LNCaP clone FGC (cell line): ENCODE measurements at places on chromosomes 2 and 18.

GRCh38 chr18:60469387-60470100, 97.0 kb upstream of the MC4R start:
- no peak for DNase-seq

DNA sequence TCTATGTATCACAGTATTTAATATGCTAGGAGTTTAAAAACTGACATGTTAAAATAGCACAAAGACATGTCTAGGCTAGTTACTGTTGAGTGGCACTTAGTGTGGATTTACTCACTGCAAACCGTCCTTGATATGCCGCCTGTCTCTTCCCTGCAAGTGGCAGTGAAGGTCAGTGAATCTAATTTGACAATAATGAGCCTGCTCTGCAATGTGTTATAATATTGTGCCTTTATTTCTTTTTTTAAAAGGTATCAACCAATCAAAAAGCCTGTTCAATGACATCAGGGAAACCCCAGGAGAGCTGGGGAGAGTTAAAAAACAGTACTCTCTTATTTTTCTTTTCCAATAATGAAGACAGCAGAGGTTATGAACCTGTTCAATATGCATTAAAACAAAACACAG, 384.1 kb downstream of the ERBB4 start:
- DNase-seq: no peak

- DNase-seq: no peak
Observed at GRCh38 chr2:84924173-84925106, 19.0 kb downstream of the TMSB10 start.

GRCh38 chr2:41647468-41648050, 400.3 kb upstream of the PKDCC start:
- no peak for DNase-seq

- DNase-seq: no peak
Observed at GRCh38 chr2:160392201-160392600, 101.4 kb downstream of the RBMS1 start.

DNA sequence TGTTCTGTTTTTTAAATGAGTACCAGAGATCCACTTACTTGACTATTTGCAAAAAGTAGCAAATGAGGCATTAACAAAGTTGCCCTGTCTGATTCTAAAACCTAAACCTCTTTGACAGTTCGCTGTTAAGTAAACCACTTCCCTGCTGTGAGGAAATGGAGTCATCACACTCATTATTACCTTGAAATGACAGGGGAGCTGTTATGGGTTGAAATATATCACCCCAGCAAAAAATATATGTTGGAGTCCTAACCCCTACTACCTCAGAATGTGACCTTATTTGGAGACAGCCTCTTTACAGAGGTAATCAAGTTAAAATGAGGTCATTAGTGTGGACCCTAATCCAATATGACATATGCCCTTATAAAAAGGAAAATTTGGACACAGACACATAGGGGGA, 36.1 kb downstream of the DHRS9 start:
- DNase-seq: no peak

GRCh38 chr2:206392118-206392517, 51.2 kb upstream of the ADAM23 start:
- DNase-seq: peak; percentile 25

DNA sequence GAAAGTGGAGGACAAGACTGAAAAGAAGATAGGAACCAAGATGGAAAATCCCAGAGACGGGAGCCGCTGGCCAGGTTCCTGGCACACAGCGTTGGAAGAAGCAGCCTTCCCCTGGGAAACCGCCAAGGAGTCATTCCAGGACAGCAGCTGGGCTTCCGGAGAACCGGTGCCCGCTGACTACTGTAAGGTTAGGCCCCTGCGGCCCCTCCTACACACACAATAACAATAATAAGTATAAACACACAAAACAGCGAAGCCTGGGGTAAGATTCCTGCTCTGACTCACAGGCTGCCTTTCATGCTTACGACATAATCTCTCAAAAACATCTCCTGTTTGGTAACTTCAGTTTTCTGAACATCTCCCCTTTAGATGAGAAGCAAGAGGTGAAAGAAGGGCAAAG, 28.1 kb upstream of the MYCN start:
- peak; percentile 68 for DNase-seq
